ENCODE measurements at places on chromosomes 1 and 21.

DNA sequence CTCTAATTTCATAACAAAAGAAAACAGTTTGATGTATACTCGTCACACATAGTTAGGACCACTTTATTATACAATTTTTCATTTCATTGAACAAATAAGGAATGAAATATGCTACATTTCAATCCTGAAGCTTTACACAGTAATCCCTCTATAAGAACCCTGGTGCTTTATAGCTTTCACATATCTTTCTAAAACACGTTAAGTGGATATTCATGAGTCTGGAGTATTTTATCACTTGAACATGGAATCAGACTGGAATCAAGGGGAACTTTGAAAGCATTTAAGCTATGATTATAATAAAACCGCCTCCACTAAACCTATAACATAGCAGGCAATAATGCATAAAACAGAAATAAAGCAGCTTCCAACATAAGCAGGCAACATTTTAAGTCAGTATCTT, 476.6 kb downstream of the COL11A1 start:
- DNase-seq: no peak

GRCh38 chr21:45152265-45152746, 77.9 kb downstream of the ADARB1 start:
- no peak for DNase-seq

DNA sequence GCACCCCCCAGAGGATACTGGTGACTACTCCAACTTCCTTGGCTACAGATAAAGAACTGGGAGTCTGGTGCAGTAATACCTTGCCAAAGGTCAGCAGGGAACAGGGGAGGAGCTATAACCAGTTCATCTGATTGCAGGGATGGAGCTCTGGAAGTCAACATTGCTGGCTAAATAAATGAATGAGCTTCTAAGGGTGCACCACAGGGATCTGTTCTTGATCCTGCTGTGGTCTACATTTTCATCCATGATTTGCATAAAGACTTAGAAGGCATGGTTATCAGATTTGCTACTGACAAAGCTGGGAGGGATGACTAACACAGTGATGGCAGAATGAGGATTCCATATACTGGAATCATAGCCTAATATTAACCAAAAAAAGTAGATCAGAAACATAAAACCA, 18.3 kb downstream of the PLEKHA6 start:
- peak; percentile 25 for DNase-seq

- DNase-seq: peak; percentile 74
Measured at GRCh38 chr1:206590025-206590758, 22.1 kb downstream of the EIF2D start.

- peak; percentile 0 for DNase-seq
Measured at GRCh38 chr1:189859385-189859977, 618.2 kb downstream of the BRINP3 start.

GRCh38 chr1:207833956-207834660, 76.8 kb downstream of the CD34 start:
- DNase-seq: no peak

DNA sequence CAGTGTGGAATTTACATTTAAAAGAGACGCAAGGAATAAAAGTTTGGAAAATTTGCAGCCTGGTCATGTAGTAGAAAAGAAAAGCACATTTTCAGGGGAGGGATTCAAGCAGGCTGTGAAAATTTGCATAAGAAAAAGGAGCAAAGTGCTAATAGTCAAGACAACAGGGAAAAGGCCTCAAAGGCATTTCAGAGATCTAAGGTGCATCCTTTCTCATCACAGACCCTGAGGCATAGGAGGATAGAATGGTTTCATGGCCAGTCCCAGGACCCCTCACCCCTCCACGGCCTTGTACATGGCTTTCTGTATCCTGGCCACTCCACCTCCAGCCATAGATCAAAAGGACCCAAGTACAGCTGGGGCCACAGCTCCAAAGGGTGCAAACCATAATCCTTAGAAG, 380.5 kb upstream of the BRINP3 start:
- no peak for DNase-seq

DNA sequence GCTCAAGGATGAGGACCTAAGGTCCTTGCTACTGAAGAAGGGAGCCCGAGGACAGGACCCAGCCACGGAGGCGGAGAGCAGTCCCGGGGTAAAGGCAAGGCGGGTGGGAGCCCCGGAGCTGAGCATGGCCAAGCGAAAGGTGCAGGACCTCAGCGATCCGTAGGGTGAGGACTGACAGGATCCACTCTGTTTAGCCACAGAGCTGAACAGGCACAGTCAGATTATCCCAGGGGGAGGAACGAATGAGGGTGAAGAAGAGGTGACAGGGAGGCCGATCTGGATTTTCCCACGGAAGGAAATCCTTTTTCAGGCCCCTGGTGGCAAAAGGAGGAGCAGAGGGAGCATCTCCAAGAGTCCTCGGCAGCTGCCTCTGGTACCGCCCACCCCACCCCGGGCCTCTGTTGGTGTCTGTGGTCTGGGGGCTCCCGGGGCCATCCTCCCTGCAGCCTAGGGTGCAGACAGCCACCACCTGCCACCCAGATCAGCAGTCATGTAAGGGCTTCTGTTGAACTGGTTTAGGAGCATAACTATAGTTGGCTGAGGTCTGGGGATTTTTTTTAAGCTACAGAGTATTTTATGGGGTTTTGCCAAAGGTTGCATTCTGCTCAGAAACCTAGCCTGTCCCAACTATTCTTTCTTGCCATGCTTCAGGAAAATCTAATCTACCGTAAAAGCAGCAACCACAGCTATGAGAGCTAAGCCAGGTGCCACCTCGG, 32.3 kb upstream of the LBR start:
- no peak for DNase-seq

DNA sequence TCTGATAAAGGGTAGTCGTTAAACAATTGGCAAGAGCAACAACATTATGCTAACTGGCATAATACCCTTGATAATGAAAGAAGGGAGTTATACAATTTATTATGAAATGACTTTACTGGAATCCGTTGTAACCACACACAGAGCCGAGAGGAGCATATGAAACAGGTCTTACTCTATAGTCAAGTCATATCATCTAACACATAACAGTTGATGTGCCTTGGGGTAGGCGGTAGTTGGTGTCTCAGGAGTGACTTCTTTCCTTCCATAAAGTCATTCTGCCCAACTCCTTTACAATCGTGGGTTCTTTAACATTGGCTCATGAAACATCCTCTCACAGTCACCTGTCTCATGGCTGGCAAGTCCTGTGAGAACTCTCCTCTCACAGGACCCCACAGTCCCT, 225.2 kb downstream of the LTN1 start:
- DNase-seq: no peak

GRCh38 chr1:26597629-26598039, 68.1 kb downstream of the RPS6KA1 start:
- peak; percentile 65 for DNase-seq

GRCh38 chr1:82991569-82991968, 1007.4 kb downstream of the TTLL7 start:
- DNase-seq: no peak

DNA sequence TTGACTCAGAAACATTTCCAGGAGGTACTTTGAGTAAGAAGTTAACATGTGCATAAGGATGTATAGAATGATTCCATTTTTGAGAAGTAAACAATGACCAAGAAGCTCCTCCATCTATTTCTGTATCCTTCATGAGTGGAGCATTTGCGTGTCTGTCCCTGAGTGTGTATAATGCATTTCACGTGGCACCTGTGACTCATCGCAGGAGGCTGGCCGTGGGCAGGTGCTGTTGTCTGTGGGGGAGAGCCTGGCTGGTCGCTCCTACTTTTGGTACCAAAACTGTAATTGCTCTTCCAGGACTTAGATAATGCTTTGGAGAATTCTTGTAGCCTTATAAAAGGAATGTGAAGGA, 16.5 kb downstream of the SLC37A1 start:
- no peak for DNase-seq

- no peak for DNase-seq
Measured at GRCh38 chr21:35329940-35330660, 281.0 kb upstream of the RUNX1 start.

DNA sequence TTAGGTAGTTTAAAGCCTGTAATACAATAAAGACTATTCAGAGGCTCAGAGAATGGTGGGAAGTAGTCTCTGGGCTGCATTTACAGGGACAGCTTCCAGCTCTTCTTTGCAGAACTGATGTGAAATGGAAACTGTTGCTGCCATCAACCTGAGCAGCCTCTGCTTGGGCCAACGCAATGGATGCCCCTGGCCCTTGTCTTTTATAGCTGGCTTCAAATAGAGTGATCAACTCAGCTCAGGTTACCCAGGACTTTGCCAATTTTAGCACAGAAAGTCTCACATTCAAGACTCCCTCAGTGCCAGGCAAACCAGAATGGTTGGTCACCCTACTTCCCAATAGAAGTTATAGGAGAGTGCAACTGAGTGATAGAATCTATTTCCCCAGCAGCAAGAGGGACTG, 18.1 kb upstream of the GALNT2 start:
- no peak for DNase-seq

GRCh38 chr1:93219443-93219842, 38.9 kb downstream of the CCDC18 start:
- no peak for DNase-seq

DNA sequence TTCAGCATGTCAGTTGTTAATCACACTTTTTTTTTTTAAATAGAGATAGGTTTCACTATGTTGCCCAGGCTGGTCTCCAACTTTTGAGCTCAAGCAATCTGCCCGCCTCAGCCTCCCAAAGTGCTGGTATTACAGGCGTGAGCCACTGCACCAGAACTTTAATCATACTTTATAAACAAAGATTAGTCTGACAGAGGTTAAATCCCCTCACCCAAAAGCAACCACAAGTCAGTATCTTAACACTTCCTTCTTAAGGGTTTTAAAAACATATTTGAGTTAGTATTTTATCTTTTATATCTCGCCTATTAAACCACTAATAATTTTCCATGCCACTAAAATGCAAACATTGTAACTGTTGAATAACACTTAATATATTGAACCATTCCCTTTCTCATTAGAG, 70.2 kb downstream of the COP1 start:
- DNase-seq: no peak

DNA sequence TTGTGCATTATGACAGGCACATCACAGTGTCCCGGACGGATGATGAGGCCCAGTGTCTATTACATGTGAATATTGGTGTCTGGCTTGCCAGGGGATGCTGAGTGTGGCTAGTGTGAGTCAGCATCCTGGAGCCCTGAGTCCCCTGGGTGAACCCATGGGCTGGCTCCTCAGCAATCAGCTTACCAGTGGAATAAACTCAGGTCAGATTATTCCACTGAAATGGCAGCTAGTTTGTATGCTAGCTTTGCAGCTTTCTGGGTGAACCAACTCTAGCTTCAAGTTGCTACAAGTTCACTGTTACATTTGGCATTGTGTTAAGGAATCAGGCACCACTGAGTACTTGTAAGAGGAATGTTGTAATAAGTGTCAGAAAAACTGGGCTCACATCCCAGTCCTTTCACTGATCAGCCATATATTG, 23.9 kb upstream of the RPTN start:
- peak; percentile 83 for DNase-seq

DNA sequence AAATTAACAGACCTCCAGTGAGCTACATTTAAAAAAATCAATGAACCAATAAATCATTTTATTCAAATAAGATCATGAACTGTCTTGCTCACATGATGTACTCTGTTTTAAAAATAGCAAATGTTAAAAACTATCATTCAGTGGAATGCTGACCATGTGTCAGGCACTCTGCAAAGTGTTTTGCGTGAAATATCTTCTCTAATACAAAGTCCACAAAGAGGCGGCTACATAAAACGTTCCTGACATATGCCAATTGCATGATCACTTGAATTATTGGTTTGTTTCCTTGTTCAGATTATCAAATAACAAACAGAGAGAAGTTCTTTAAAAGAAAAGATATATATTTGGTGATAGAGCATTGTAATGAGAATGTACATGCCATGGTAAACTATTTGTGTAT, 10.7 kb downstream of the FMO2 start:
- no peak for DNase-seq

GRCh38 chr1:152866321-152866720, 6.5 kb downstream of the LCE7A start:
- no peak for DNase-seq

GRCh38 chr1:30788580-30789387, 31.2 kb upstream of the LAPTM5 start:
- DNase-seq: no peak

- no peak for DNase-seq
Measured at GRCh38 chr1:31732343-31732742, 28.5 kb upstream of the COL16A1 start.

- peak; percentile 59 for DNase-seq
Measured at GRCh38 chr1:229664133-229664689, 38.2 kb downstream of the URB2 start.

DNA sequence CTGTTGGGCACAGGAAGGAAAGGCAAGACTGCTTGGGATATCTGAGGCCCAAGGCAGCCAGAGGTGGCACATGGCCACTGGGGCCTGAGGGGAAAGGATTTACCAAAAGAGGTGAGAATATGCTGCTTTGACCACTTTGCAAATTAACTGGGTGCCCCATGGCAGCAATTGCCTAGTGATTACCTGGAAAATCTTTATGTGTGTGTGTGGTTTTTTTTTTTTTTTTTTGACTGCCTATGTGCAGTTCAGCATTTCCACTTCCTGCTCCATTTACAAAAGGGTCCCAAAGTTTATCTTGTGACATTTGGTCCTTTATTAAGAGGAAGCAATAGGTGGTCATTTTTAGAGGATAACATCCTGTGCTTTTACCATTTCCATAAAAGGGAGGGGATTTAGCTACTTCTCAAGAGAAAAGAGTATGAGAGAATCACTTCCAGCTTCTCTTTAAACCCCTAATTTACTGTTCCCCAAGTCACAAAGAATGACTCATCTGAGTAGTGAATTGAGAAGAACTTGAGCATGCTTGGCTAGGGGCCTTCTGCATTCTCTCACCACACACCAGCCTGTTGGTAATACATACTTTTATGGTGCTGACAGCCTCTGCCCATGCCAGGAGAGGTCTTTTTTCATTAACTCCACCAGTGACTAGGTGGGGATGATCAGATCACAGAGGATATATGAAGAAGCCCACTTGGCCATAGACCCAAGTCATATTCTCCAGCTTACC, 52.1 kb downstream of the SYDE2 start:
- DNase-seq: peak; percentile 76

DNA sequence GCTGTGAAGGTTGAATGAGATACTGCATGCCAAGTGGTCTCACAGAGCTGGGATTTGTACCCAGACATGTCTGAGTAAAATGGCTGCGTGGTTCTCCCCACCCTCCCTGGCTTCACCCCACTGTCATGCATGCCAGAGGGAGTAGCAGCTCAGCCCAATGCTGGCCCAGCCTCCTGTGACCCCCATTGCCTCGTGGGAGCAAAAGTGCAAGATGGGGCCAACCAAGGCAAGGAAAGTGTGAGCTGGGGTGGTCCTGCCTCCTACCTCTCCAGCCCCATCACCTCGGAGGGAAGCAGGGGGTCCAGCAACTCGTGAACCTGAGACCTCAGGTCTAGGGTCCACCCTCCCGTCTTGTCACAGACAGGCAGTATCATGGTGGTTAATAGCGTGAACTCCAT, 209.8 kb upstream of the GRIK3 start:
- DNase-seq: no peak

- no peak for DNase-seq
Measured at GRCh38 chr21:16767201-16767600, 745.6 kb upstream of the CXADR start.

- DNase-seq: no peak
Measured at GRCh38 chr1:40038697-40039096, 1.8 kb upstream of the CAP1 start.

Data from EL (cell line).